ENCODE measurements at places on chromosomes 12 and 14. TPM values are rescaled to one million over a fixed set of nuclear protein-coding genes. Genes with fewer than 3 reads are reported as not detected.

DNA sequence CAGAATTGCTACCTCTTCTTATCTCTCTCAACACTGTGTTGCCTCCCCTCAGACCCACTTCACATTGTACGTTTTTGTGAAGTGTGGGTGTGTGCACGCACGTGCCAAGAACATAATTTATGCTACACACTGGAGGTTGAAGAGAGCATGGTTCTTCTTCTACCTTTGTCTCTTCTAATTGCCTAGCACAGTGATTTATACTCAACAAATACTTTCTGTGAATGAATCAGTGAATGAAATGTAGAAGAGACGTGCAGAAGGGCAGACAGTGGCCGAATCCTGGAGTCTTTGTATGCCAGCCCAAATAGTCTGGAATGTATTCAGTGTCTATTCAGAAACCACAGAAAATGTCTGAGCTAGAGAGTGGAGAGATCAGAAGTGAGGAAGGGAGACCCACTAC is 4.6 kb upstream of the SAMD4A start:
- no peak for DNase-seq

DNA sequence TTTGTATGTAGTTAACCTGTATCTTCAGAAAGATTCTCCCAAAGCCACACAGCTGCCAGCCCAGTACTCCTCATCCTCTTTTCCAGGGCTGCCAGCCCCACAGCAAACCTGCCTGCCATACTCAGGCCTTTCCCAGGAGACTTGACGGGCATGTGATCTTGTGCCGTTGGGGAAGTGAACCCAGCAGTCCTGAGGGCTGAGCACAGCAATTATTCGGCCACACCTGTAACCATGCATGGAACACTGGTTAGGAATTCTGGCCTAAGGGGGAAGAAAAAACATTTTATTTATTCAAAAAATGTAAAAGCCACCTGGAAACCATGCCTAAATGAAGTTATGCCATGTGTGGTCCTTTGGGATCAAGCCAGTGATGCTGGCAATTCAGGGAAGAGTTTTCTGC is 145.3 kb downstream of the GRIN2B start:
- no peak for DNase-seq

GRCh38 chr12:43692064-43692463 is 66.5 kb downstream of the PUS7L start:
- no peak for DNase-seq

DNA sequence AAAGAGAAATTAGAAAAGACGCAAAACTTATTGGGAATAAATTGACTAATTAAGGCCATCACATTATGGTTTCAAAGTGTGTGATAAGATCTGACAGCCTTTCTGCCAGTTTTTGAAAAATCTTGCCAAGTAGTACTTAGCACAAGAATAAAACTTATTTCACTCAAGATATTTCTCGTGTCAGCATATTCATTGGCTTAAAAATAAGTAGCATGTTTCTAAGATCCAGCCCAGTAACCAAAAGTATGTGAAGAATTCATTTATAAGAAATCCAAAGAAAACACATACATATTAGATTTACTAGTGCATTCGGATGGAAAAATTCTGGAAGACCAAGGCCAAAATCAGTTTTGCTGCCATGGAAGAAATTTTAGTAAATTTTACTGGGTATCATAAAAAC is 1135.0 kb downstream of the GALC start:
- no peak for DNase-seq

The GPR137C gene
- 0.98 TPM for total RNA-seq

DNA sequence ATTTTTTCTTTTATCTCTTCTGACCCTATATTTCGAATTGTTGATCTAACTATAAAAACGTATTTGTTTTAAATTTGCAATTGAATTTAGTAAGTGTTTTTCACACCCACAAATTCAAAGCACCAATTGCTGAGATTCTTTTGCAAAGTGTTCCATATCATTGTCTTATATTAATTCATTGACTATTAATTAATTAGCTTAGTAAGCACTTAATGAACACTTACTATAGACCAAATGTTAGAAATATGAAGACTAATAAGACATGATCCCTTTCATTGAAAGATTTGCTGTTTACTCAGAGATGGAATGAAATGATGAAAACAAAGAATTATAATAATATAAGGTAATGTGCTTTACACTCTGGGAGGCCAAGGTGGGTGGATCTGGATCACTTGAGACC is 14.2 kb downstream of the ANO4 start:
- no peak for DNase-seq

DNA sequence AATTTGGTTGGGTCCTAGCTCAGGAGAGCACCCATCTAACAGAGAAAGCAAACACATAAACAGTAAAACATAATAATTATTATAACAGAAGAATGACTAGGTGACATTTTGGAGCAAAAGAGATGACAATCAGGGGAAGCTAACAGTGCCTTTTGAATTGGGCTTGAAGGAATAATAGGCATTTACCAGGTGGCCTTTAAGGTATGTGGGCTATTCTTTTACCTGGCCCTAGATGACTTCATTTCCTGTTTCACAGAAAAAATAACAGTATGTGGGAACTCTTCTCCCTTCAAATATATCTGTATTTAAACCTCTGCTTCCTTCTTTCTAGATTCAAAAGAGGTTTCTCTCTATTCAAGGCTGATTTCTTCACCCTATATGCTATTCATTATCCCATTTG is 3.8 kb downstream of the IRAK4 start:
- no peak for DNase-seq

All from right atrium auricular region (tissue), 2 donors.